ENCODE measurements at places on chromosomes 7 and 10.

DNA sequence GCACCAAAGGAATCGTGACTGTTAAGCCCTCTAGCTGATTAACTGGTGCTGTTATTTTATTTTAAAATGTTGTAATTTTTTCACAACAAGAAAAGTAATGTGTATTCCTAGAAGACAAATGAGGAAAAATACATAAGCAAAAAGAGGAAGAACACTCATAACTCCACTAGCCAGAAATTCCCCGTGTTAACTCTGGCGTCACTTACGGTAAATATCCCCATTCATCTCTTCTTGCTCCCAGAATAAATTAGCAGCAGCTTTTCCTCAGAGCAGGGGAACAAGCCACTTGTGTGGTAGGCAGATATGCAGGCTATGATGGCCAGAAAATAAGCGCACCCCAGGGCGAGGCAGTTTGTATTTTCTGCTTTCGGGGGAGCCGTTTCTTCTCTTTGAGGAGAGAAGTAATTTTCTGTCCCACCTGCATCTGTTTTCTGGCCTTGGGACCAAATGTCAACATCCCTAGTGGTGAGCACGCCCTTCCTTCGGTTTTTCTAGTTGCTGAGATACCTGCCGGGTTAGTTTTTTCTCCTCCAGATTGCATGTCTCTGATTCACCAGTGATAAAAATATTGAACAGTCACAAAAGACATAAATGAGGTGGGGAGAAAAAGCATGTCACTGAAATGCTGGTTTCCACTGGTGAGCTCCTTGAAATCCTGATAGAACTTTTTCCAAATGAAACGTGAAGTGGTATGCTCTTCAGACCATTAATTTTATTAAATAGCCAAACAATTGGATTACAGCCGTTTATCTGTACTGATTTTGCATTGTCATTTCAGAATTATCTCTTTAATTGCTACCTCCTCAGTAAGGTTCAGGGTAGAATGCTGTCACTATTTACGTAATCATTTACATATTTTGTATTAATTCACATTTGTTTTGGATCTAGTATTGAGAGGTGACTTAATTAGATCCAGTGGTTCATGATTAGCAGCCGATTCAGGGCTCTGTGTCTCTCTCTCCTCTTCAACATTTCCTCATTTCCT, 268.1 kb downstream of the CAMK1D start:
- DNase-seq, result no peak

GRCh38 chr7:45888993-45889366, 692 bp downstream of the IGFBP1 start:
- no peak for DNase-seq

DNA sequence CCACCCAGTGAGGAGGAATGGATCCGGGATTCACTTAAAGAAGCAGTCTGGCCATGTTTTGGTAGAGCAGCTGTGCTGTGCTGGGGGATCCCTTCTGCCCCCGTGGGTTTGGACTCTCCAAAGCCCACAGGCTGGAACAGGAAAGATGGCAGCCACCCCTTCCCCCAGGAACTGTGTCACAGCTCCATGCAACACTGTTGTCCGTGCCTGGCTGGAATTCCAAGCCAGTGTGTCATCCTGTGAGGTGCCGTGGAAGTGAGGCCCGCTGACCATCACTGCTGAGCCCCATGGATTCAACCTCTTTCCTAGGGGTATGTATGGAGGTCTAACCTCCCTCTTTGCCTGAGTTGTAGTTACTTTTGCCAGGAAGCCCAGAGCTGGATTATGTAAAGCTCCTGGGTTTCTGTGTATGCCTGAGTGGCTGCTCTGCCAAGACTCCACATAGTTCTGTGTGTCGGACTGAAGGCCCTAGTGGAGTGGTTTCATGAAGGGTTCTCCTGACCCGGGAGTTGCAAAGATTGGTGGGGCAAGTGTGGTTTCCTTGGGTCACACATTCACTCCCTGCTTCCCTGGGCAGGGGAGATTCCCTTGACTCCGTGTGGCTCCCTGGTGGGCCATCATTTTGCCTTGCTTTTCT, 35.1 kb upstream of the PCGF5 start:
- no peak for DNase-seq

DNA sequence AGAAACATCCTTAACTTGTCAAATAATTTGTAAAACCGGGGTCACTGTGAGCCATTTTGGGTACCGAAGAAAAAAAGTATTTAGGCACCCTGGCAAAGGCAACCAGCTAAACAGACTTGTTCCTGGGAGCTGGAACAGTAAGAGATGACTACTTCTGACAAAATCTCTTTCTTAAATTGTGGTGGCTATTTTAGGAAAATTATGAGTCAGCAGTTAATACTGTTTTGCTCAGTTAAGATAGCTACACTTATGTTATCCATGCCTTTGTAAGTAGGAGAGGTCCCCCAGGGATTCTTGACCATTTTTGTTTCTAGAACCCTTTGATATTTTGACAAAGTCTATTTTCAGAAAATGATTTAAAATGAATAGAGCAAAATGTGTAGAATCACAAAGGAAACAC, 68.7 kb downstream of the TAX1BP1 start:
- DNase-seq, result no peak

- DNase-seq, result no peak
Measured at GRCh38 chr10:46326066-46326465, 39.3 kb downstream of the ANTXRL start.

DNA sequence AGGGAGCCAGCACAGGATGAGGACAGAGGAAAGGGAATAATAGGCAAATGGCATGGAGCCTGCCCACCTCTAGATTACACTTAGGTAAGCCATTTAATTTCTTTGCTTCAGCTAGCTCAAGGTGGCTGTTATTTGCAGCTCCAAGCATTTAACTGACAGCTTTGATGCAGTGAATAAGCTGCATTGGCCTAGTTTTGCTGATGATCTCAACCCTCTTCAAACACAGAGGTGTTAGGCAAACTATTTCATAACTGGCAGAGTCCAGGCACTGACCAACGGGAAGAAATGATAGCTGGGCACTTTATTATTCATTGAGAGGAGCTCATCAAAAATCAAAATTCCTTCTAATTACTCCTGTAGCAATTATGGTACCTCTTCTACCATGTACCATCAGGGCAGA, 317.4 kb downstream of the BMPER start:
- no peak for DNase-seq

- DNase-seq, result no peak
Measured at GRCh38 chr10:64086083-64086767, 565.0 kb downstream of the REEP3 start.

- DNase-seq, result no peak
Measured at GRCh38 chr7:32221056-32221455, 150.8 kb upstream of the PDE1C start.

- no peak for DNase-seq
Measured at GRCh38 chr10:93081318-93081717, 7.6 kb downstream of the CYP26A1 start.

GRCh38 chr10:103917302-103918052, 507 bp downstream of the STN1 start:
- DNase-seq, result peak; percentile 12

DNA sequence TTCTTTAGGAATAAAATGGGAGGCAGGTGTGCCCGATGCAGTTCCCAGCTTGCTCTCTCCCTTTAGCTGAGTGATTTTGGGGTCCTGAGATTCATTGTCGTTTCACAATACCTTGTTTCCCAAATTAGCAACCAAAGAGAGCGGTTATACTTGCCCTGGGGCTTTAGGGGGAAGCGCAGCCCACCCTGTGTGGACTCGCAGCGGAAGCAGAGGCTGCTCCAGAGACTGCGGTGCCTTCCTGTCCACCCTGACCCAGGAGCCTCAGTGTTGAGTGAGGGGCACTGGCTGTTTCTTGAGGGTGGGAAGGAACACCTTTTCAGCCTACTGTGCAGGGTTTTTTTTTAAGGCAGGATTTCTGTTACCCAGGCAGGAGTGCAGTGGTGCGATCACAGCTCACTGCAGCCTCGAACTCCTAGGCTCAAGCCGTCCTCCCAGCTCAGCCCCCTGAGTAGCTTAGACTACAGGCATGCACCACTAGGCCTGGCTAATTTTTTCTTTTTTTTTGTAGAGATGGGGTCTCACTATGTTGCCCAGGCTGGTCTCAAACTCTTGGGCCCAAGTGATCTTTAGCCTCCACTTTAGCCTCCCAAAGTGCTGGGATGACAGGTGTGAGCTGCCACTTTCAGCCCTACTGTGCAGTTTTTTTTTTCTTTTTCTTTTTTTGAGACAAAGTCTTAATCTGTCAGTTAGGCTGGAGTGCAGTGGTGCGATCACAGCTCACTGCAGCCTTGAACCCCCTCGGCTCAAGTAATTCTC, 67.0 kb downstream of the DNAJB6 start:
- DNase-seq, result no peak

DNA sequence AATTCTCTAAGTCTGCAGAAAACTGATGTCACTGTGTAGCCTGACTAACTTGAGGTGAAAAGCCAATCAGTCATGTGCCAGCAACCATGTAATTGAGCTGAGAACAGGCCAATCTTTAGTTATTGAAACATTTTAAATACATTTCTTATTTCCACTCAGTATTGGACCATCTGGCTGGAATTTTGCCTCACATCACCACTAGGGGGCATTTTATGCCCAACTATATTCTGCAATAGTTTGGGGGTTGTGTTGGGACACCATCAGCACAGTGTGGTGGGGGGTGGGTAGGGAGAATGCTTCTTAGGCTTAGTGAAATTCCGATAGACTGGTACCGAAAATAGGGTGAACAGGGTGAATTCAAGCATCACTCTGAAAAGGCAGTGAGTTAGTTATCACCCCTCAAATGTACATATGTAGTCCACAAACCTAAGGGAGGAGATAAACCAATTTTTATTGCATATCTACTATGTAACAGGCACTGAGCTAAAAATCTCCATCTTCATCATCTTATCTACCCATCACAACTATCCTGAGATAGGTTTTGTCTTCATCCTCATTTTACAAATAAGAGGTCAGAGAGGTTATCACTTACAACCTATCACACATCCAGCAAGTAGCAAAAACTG, 17.8 kb downstream of the NPSR1 start:
- no peak for DNase-seq

DNA sequence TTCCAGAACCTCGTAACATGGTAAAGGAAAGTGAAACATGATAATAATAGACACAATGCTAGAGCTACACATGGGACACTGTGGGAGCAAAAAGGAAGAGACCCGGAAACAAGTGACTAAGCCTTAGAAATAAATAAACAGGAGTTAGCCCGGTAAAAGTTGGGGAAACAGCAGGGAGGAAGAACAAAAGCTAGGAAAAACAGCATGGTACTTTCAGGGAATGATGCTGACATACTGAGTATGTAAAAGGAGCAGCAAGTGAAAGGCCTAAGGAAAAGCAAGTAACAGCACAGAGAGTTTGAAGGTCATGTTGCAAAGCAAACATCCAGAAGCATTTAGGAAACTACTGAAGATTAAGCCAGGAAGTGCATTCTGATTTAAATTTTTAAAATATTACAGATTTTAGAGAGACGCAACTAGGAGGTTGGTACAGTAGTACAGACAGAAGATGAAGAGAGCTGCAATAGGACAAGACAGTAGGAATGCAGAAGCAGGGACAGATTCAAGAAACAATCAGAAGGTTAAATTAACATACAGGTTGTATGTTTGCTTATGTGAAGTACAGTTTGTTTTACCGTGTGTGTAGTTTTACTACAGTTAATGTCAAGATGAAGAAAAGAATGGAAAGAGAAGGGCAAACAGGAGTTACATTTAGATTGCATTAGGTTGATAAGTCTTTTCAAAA, 63.7 kb downstream of the ARHGAP12 start:
- no peak for DNase-seq

GRCh38 chr7:128055637-128056036, 24.4 kb upstream of the LRRC4 start:
- no peak for DNase-seq

- no peak for DNase-seq
Measured at GRCh38 chr10:117792214-117792613, 249.7 kb downstream of the EMX2 start.

GRCh38 chr7:41820111-41820671, 117.3 kb upstream of the INHBA start:
- no peak for DNase-seq

- no peak for DNase-seq
Measured at GRCh38 chr7:137241655-137242360, 101.7 kb downstream of the PTN start.

- DNase-seq, result no peak
Measured at GRCh38 chr10:75959209-75959608, 527.8 kb downstream of the LRMDA start.

DNA sequence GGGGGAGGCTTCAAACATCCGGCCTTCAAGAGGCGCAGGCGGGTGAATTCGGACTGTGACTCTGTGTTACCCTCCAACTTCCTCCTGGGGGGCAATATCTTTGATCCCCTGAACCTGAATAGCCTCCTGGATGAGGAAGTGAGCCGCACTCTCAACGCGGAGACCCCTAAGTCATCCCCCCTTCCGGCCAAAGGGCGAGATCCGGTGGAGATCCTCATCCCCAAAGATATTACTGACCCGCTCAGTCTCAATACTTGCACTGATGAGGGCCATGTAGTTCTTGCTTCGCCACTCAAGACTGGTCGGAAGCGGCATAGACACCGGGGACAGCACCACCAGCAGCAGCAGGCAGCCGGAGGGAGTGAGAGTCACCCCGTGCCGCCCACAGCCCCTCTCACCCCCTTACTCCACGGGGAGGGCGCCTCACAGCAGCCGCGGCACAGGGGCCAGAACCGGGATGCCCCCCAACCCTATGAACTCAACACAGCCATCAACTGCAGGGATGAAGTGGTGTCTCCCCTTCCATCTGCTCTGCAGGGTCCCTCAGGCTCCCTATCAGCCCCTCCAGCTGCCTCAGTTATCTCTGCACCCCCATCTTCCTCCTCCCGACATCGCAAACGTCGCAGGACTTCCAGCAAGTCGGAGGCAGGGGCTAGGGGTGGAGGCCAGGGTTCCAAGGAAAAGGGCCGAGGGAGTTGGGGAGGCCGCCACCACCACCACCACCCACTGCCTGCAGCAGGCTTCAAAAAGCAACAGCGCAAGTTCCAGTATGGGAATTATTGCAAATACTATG, 1.1 kb downstream of the MEPCE start:
- DNase-seq, result no peak

DNA sequence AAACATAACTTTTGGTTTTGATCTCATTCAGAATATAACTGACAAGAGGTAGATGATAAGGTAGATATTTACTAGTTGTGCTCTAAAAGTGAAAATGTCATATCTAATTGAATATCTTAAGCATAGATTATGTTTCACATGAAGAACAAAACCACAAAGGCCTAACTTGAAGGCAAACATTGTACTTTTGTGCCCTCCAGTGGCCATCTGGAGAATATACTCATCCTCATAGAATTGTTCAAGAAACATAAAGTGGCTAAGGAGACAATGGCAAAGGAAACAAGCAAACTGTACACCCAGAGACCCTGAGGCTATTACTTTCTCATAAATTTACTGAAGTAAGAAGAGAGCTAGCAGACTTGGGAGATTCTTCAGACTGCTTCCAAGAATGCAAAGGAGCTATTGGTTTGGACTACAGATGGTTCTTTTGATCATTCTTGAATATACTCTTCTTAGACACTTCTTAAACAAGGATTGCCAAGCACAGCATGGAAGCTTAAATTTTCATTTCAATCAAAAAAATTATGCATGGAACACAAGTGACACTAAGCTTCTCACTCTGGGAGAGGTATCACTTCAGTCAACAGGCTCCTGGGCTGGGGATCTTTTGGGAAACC, 98.2 kb upstream of the DKK1 start:
- DNase-seq, result peak; percentile 30

Data from progenitor cell of endocrine pancreas (in vitro differentiated cells).